ENCODE measurements at places on chromosomes 4 and X.

DNA sequence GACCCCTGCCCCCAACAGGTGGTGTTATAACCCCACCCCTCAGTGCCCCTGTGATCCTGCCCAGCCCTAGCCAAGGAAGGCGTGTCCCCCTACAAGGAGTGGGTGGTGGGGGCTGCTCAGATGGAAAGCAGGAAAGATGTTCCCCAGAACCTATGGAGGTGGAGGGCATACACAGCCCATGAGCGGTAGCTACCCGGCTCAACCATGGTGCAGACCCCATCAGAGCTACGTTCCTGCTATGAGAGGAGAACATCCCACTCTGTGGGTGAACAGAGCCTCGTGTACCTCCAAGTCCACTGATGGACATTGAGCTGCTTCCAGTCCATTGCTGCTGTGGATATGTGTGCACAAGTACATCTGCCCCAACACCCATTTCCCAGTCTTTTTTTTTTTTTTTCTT lies 71.1 kb downstream of the SHOX start:
- DNase-seq, result no peak

DNA sequence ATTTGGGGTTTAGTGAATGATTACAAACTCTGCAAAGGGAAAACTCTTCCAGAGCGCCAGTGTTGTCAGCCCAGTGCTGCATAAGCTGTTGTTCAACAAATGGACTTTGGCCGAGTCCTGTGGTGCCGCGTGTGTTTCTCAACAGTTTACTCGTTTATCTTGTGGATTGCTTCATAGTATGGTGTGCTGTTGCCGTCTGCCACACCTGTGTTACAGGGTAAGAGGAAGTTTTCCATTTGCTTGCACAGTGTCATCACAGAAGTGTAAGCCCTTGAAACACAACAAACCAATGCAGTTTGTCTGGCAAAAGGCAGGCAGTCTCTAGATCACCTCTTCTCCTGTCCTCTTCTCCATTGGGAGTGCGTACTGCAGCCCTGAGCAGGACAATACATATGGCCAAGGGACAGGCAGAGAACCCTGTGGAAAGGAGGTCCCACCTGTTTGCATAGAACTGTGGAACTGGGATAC lies 66.3 kb downstream of the DCUN1D4 start:
- DNase-seq, result no peak

DNA sequence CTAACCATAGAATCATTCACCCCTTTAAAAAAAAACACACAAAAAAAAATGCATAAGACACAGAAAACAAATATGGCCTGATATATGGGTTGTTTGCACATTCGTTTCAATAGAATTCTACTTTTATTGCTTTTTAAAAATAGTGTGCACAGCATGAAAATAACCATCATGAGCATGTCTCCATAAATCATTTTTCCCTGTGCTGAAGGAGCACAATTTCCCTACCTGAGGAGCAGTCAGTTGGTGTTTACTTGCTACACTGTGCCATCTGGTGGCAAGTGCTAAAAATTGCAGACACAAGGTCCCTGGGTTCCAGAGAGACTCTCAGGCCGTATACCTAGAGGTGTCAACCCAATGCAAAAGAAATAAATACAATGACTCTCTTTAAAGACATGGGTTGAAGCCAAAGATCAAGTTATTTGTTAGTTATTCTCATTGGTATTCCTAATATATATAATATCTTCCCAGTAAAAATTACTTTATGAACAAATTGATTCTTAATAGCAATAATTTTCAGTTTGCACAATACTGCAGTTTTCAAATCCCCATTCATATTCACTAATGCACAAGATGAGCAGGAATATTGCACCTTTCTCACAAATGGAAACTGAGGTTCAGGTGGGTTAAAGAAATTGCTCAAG lies 551.4 kb downstream of the IQCM start:
- peak; percentile 15 for DNase-seq

- no peak for DNase-seq
Measured at GRCh38 chr4:156762851-156763250, 208.7 kb downstream of the PDGFC start.

Data from NCI-H187 (cell line).